ENCODE measurements at places on chromosomes 2 and 18.

DNA sequence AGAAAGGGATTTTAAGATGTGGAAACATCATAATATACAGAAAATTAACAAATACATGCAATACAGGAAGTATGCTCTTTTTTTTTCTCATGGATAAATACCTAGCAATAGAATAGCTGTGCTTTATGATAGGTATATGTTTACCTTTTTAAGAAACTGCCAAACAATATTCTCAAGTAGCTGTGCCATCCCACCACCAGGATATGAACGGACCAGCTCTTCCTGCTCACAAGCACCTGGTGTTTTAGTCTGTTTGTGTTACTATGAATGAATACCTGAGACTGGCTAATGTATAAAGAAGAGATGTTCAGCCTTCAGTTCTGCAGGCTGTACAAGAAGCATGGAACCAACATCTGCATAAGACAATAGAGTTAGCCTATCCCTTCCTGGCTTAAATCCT, 19.9 kb upstream of the UGT1A8 start:
- no peak for DNase-seq

- no peak for DNase-seq
These were observed 15.2 kb downstream of the GPC1 start for GRCh38 chr2:240450532-240451107.

DNA sequence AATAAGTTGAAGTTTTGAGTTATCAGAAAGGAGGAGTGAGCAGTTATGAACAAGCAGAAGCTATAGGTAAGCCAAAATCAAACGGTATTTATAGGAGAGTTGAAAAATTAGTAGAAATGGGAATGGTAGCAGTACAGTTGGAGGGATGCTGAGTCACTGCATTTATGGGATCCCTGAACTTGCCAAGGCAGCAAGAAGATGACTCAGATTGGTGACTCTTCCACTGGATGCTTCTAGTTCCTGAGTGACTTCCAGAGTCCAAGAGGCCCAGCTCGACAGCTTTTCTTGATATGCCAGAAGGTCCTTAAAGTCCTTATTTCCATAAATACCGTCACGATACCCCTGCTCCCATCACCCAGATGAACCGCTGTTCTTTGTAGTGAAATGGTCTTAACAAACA, 31.1 kb upstream of the ACTR3 start:
- no peak for DNase-seq

- DNase-seq: no peak
These were observed 163.4 kb downstream of the LRRTM1 start for GRCh38 chr2:80141007-80141726.

GRCh38 chr2:42800461-42800962, 8.1 kb upstream of the HAAO start:
- DNase-seq: no peak

DNA sequence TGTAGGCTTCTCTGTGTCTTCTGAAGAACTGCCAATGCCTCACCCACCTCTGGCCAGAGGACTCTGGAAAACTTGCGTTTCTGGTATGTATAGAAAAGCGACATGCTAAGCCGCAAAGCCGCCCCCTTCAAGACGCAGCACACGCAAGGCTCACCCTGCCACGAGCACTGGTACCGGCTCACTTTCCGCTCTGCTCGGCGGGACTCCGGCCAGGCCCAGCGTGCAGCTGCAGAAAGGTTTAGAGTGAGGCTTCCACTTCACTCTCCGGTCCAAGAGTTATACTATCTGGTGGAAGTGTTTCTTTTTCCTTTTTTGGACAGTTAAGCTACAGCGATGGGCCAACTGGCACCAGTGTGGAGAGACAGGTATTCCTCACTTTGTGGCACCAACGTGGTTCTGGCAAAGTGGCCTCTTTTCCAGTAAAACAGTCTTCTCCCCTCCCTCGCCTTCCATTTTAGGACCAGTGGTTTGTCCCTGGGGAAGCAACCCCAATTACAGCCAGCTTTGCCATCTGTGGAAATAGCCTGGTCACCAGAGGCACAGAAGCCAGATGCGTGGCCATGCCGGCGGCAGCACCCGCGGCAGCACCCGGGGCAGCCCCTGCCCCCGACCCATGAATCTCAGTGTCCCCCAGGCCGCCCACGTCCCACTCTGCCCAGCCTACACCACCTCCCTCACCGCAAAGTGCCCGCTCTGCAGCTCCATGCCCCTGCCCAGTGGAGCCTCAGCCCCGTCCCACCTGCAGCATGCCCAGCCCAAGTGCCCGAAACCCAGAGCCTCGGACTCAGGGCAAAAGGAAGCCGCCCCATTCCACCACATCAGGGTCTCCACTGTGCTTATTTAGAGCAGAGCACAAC, 91.6 kb upstream of the CTDP1 start:
- no peak for DNase-seq

GRCh38 chr2:191228861-191229260, 16.3 kb upstream of the MYO1B start:
- DNase-seq: no peak
